ENCODE measurements at places on chromosomes 12 and 14.

DNA sequence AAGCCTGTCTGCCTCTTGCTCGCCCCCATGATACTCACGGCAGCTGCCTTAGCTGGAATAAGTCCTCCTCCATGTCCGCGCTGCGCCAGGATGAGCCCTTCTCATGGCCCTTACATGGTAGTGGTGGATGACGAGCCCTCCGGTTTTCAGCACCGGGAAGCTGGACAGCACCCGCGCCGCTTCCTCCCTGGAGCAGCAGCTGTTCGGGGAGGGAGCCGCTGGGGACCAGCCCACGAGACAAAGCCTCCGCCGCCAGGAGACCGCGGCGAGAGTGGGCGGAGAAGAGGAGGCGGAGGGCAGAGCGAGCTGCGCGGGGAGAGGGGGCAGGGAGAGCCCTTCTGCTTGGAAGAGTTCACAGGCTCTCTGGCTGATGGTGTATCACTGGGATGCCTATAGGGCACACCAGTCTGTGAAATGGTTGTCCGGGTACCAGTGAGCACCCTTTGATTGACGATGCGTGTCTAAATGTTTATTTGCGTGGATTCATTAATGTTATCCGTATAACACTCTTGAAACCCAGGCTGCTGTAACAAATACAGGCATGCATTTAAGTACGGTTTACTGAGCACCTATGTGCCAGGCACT lies at the start of gene SVOP:
TSS of gene SVOP (minus strand) at position 273 of the 585 bp plus-strand sequence. CDS start at position 73, 200 bp downstream.
- no peak for DNase-seq

- DNase-seq = no peak
Measured at GRCh38 chr12:94535510-94535921, 75.8 kb upstream of the CEP83 start.

DNA sequence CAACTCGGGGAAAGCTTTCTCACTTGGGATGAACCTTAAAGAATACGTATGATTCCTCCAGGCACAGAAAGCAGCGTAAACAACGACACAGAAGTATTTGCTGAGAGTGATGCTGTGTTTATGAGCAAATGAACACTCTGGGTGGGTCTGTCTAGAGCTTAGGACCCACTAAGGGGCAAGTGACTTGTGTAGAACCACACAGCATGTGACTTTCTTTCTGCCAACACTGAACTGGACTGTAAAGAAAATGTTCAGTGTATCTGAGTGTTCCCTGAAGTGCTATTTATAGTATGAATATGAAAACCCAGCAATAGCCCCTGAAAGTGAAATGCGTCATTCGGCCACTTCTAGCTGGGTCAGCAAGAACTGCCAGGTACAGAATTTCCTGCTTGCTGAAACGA lies 78.5 kb downstream of the ST8SIA1 start:
- DNase-seq = no peak

- DNase-seq = no peak
Measured at GRCh38 chr14:34423445-34423844, 38.6 kb downstream of the SPTSSA start.

DNA sequence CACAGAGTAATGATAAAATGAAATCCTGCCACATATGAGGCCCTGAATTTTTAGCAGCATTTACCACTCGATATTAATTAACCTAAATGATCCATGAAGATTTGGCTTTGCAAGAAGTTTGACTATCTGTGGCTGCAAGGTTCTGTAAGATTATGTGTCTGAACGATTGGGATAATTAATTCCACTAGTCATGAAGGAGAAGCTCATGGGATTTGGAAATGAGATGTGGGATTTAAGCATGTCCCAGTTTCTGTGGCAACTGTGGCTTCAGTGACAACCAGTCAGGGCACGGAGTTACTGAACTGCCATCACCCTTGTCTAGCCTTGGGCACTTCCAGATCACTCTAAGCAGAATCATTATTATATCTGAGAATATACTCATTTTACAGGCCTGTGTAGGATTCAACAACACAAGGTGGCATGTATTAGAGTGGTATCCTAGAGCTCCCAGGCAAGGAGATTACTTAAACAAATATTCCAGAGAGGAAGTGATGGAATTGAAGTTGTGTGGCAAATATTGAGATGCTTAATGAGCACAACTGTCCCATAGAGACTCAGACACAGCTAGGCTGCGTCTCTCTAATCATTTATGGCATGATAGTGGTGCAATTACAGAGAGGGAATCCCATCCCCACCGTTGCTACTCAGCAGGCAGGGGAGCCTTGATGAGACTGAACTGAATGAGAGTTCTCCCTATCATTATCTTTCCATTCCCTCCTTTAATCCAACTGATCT lies 205.0 kb upstream of the KRR1 start:
- no peak for DNase-seq

Data from stimulated activated CD8-positive, alpha-beta memory T cell treated with anti-CD3 and anti-CD28 coated beads, Interleukin-7, amount 100 ng/mL, for 24 hours (primary cell).